ENCODE measurements at places on chromosomes 4 and X. TPM values are rescaled to one million over a fixed set of nuclear protein-coding genes. Genes with fewer than 3 reads are reported as not detected.
A peak's percentile ranks its signal among the peaks of the same experiment; 100 is the strongest.

- peaks cover 4% of the 10 kb centered on the region for H3K4me1 ChIP-seq
- peak; percentile 79 for DNase-seq
- H3K27me3 ChIP-seq, result no peaks in the 10 kb centered on the region
- H3K36me3 ChIP-seq, result no peaks in the 10 kb centered on the region
These were observed 10.2 kb upstream of the N4BP2 start for GRCh38 chr4:40046311-40046980.

DNA sequence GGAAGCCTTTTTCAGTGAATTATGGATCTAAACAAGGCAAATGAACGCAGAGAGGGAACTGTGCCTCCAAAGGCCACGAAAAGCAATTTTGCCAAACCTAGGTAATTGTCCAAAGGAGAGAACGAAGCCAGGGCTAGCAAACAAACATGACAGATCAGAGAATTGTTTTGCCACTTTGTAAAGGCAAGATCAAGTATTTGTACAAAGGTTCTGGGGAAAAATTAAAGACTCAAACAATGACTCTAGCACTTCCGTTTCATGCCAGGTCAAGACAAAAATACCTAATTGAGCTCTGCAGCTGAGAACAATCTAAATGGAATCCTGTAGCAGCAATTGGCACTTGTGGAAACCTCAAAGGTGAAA lies 8.5 kb downstream of the RBM47 start:
- peaks cover 6% of the 10 kb centered on the region for H3K27me3 ChIP-seq
- no peak for DNase-seq
- no peaks in the 10 kb centered on the region for H3K36me3 ChIP-seq
- no peaks in the 10 kb centered on the region for H3K4me1 ChIP-seq

DNA sequence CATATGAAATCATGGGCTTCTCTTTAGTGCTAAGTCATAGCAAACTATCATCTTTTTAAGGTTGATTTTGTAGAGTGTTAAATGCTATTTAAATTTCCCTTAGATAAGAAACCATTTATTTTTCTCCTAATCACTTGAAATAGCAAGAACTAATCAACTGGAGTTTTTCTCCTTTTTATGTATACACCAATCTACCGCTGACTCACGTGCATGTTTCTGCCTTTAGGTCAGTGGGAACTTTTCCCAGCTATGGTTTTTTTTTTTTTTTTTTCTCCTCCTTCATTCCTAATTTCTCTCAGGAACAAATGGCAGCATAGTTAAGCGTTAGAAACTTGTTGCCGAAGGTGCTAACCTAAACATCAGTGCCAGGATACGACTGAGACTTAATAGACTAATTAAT lies 176.4 kb downstream of the BMPR1B start:
- H3K4me3 ChIP-seq, result no peak overlapping the region
- no peaks in the 10 kb centered on the region for H3K27me3 ChIP-seq
- no peak overlapping the region for H3K27ac ChIP-seq
- H3K4me1 ChIP-seq, result peaks cover 2% of the 10 kb centered on the region
- no peaks in the 10 kb centered on the region for H3K36me3 ChIP-seq

- H3K4me1 ChIP-seq, result no peaks in the 10 kb centered on the region
- H3K36me3 ChIP-seq, result no peaks in the 10 kb centered on the region
- DNase-seq, result no peak
These were observed 56.5 kb downstream of the SORCS2 start for GRCh38 chr4:7248857-7249256.

GRCh38 chrX:5388087-5388486 lies 840.6 kb downstream of the NLGN4X start:
- no peaks in the 10 kb centered on the region for H3K36me3 ChIP-seq
- no peak overlapping the region for H3K4me3 ChIP-seq
- H3K4me1 ChIP-seq, result no peaks in the 10 kb centered on the region
- H3K27ac ChIP-seq, result no peak overlapping the region
- no peaks in the 10 kb centered on the region for H3K27me3 ChIP-seq
- DNase-seq, result no peak

DNA sequence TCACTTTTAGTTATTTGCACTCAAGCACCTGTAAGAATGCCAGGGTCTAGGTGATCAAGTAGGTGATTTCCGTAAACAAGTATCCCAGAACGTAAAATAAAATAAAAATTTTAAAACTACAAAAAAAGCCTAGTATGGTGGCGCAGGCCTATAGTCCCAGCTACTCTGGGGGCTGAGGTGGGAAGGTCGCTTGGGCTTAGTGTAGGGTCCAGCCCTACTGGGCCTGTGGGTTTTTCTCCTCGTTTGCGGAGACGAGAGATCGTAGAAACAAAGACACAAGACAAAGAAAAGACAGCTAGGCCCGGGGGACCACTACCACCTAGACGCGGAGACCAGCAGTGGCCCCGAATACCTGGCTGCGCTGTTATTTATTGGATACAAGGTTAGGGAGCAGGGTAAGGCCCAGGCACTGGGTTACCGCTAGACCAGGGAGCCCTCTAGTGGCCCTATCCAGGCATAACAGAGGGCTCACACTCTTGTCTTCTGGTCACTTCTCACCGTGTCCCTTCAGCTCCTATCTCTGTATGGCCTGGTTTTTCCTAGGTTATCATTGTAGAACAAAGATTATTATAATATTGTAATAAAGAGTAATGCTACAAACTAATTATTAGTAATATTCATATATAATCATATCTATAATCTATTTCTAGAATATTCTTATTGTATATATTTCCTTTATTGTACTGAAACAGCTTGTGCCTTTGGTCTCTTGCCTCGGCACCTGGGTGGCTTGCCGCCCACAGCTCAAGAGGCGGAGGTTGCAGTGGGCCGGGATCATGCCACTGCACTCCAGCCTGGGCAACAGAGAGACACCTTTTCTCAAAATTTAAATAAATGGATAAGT lies 38.4 kb downstream of the SAGE1 start:
- H3K27ac ChIP-seq, result no peak overlapping the region
- no peaks in the 10 kb centered on the region for H3K4me1 ChIP-seq
- H3K27me3 ChIP-seq, result no peaks in the 10 kb centered on the region
- no peak overlapping the region for H3K4me3 ChIP-seq

GRCh38 chrX:7132335-7133049 lies 15.0 kb upstream of the STS start:
- H3K4me1 ChIP-seq, result peaks cover 21% of the 10 kb centered on the region
- peak; percentile 71 for DNase-seq
- no peaks in the 10 kb centered on the region for H3K27me3 ChIP-seq
- peak overlapping the region; percentile 80 for H3K27ac ChIP-seq
- H3K4me3 ChIP-seq, result no peak overlapping the region

DNA sequence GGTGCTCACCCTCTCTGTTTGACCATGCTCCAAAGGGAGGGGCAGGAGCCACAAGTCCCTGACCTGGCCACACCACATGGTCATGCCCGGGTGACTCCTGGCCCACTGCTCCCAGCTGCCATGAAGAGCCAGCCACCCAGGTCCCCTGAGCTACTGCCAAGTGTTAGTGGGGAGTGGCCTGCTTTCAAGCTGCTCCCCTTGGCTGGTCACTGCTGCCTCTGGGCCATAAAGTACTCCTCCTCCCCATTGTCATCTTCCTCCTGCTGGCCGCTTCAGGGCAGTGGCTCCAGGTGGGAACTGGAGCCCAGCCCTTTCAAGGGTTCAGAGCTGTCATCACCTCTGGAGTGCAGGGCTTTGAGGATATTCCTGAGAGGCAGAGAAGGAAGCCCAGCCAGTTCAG lies 27.3 kb upstream of the RBBP7 start:
- no peak overlapping the region for H3K4me3 ChIP-seq
- no peaks in the 10 kb centered on the region for H3K27me3 ChIP-seq
- H3K4me1 ChIP-seq, result no peaks in the 10 kb centered on the region
- DNase-seq, result no peak
- H3K36me3 ChIP-seq, result no peaks in the 10 kb centered on the region
- H3K27ac ChIP-seq, result no peak overlapping the region

GRCh38 chrX:64204701-64205440 lies 637 bp downstream of the AMER1 start:
- peaks cover 3% of the 10 kb centered on the region for H3K4me1 ChIP-seq
- no peaks in the 10 kb centered on the region for H3K27me3 ChIP-seq
- peak overlapping the region; percentile 11 for H3K27ac ChIP-seq
- H3K36me3 ChIP-seq, result no peaks in the 10 kb centered on the region
- H3K4me3 ChIP-seq, result peak overlapping the region; percentile 48

Gene PPEF2
- not detected for total RNA-seq

Gene SPACA5
- total RNA-seq, result not detected

Gene SPANXA1
- total RNA-seq, result not detected

Gene GAGE12F
- total RNA-seq, result not detected

Gene CLNK
- not detected for total RNA-seq

Gene RHOH
- total RNA-seq, result not detected
